ENCODE measurements at places on chromosomes 13 and 19.
A peak's percentile ranks its signal among the peaks of the same experiment; 100 is the strongest.

DNA sequence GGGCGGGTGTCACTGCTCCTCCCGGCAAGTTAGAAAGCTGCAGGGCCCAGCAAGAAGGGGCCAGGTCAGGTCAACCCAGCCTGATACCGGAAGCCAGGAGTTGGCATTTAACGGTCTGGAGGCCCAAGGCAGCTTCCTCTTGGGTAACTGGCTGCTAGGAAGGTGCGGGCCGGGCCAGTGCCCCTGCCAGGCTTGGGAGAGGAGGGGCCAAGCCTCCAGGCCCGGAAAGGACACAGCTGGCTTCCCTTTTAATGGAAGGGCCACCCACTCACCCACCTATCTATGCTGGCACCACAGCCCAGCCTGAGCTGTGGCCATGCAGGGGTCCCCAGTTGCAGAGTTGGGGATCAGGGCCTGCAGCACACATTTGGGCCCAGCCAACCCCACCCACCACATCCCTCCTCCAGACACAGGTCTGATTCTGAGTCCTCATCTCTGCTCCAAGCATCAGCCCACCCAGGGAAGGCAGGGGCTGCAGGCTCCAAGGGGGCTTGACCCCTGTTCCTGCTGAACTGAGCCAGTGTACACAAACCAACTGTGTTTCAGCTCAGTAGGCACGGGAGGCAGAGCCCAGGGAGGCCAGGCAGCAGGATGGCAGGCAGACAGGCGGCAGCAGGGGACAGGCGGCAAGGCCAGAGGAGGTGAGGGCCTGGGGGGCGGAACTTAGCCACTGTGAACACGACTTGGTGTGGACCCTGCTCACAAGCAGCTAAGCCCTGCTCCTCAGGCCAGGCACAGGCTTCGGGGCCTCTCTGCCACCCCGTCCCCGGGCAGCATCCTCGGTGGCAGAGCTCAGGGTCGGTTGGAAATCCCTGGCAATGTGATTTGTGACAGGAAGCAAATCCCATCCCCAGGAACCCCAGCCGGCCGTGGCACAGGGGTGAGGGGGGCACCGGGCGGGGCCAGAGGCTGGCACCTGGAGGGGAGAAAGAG is 40.8 kb downstream of the ZSWIM4 start:
- DNase-seq: peak; percentile 64

DNA sequence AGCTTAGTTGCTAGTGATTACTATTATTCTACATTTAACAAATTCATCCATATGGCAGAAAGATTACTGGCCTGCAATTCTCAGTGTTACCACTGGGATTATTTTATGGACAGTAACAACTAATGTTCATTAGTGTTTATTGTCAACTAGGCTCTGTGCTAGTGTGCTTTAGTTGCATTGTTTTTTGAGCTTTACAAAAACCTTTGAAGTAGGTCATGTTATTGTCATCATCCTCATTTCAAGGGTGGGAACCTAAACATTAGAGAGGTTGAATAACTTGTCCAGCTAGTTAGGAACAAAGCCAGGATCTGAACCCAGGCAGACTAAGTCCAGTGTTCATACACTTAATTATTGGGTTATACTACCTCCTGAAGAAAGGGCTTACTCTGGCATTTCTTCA is 27.8 kb upstream of the TDRD3 start:
- DNase-seq: no peak

- DNase-seq: no peak
These were observed 49.3 kb upstream of the TUBGCP3 start for GRCh38 chr13:112637017-112637801.

DNA sequence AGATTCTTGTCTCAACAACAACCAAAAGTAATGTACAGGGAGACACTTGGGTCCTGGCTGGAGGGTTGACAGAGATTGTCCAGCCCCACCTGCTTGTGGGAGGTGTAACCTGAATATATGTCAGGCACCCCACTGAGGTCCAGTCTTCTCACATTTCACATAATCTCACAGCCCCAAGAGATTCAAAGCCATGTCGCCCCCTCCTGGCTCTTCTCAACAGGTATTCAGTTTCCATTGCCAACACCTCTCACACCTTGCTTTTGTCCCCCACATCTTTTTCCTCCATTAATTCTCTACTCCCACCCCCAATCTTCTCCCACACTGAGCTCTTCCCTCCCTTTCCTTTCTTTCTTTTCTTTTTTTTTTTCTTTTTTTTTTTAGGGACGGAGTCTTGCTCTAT is 11.2 kb downstream of the UNC13A start:
- DNase-seq: no peak

GRCh38 chr13:44313674-44314073 is 60.0 kb upstream of the SERP2 start:
- no peak for DNase-seq

DNA sequence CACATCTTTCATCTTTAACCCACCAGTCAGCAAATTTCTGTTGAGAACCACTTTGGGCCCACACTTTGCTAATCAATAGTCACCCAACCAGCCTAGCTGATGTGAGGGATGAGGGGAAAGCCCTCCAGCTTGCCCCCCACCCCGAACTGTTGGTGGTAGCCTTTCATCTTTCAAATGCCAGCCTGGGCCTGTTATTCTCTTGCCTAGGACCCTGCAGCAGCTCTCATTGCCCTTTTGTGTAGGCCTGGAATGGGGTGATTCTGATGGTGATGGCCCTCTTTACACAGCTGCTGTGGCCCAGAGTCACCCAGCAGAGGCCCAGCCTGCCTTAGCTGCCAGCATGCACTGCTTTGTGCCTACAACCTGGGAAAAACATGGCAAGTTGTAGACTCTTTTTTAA is 294.5 kb downstream of the SLC7A1 start:
- no peak for DNase-seq

DNA sequence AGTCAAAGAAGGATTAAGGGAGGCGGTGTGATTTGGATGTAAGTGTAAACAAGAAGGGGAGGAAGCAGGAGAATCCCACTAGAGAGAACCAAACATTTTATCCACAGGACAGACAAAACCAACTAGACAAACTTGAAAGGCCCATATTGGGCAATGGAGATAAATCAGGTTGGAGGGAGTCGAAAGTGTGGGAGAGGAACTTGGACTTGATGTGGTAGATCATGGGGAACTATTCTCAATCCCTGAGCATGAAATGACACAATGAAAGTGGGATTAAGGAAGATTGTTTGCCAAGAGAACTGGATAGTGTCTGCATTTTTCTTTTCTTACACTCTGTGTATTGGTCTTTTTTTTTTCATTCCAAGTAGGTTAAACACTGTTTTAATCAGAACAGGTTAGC is 17.9 kb downstream of the GPR183 start:
- no peak for DNase-seq

All from CD4-positive, alpha-beta T cell treated with Interferon alpha-2 for 1 hour (primary cell).